ENCODE measurements at places on chromosomes 2 and 18. TPM values are rescaled to one million over a fixed set of nuclear protein-coding genes. Genes with fewer than 3 reads are reported as not detected.

INHA gene
- 0.44 TPM for total RNA-seq

CD207 gene
- total RNA-seq, result 0.73 TPM

DNA sequence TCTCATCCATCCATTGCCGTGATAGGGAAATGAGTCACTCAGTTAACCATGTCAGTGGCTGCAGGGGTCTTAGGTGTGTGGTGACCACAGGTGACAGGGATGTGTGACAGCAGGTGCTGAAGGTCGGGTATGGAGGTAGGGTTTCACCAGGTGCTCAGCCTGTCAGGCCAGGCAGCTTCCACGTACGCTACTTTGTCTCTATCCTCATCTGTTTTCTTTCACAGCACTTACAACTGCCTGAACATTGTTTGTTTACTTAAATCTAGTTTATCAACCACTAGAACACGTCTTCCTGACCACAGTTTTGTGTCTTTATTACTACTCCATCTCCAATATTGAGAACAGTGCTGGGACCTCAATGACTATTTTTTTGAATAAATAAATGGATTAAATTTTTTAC, 11.4 kb upstream of the UXS1 start:
- H3K36me3 ChIP-seq, result no peaks in the 10 kb centered on the region
- no peaks in the 10 kb centered on the region for H3K4me1 ChIP-seq
- no peaks in the 10 kb centered on the region for H3K27me3 ChIP-seq
- H3K4me3 ChIP-seq, result no peak overlapping the region
- H3K27ac ChIP-seq, result no peak overlapping the region

GRCh38 chr2:230905448-230906421, 19.3 kb downstream of the GPR55 start:
- H3K4me3 ChIP-seq, result no peak overlapping the region
- DNase-seq, result no peak
- H3K27ac ChIP-seq, result no peak overlapping the region

- H3K4me1 ChIP-seq, result no peaks in the 10 kb centered on the region
- no peak overlapping the region for H3K4me3 ChIP-seq
- no peaks in the 10 kb centered on the region for H3K36me3 ChIP-seq
- DNase-seq, result no peak
- H3K27ac ChIP-seq, result no peak overlapping the region
- H3K27me3 ChIP-seq, result no peaks in the 10 kb centered on the region
These were observed 6.3 kb upstream of the PROKR1 start for GRCh38 chr2:68637047-68637446.

DNA sequence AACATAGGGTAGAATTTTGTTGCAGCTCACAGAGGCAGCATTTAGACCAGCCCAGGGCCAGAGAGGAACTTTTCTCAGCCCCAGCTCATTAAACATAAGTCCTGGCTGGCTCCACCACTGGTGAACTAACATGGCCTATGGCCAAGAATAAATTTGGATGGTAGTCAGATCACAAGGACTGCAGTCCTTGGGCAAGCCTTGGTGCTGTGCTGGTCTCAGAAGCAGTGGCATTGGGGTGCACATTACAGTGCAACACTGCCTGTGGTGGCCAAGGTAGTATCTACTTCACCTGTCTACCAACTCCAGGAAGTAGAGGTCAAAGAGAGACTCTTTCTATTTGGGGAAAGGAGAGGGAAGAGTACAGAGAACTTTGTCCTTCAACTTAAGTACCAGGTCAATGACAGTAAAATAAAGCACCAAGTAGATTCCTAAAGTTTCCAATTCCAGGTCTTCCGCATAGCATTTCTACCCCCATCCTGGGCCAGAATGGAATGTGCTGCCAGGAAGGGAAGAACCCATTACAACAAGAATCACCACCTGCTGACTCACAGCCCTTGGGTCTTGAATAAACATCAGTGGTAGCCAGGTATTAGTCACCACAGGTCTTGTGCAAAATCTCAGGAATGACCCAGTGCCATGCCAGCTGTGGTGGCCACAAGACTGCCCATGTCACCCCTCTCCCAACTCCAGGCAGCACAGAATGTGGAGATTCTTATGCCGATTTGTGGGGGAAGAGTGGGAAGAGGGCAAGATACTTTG, 155.4 kb upstream of the FSIP2 start:
- H3K27ac ChIP-seq, result no peak overlapping the region
- no peak for DNase-seq
- H3K4me3 ChIP-seq, result no peak overlapping the region
- H3K36me3 ChIP-seq, result no peaks in the 10 kb centered on the region

All from left lung (tissue), 14 donors.